ENCODE measurements at places on chromosomes 11 and 22.
A peak's percentile ranks its signal among the peaks of the same experiment; 100 is the strongest.

GRCh38 chr11:103055221-103055890, 36.6 kb downstream of the DCUN1D5 start:
- no peak for DNase-seq

DNA sequence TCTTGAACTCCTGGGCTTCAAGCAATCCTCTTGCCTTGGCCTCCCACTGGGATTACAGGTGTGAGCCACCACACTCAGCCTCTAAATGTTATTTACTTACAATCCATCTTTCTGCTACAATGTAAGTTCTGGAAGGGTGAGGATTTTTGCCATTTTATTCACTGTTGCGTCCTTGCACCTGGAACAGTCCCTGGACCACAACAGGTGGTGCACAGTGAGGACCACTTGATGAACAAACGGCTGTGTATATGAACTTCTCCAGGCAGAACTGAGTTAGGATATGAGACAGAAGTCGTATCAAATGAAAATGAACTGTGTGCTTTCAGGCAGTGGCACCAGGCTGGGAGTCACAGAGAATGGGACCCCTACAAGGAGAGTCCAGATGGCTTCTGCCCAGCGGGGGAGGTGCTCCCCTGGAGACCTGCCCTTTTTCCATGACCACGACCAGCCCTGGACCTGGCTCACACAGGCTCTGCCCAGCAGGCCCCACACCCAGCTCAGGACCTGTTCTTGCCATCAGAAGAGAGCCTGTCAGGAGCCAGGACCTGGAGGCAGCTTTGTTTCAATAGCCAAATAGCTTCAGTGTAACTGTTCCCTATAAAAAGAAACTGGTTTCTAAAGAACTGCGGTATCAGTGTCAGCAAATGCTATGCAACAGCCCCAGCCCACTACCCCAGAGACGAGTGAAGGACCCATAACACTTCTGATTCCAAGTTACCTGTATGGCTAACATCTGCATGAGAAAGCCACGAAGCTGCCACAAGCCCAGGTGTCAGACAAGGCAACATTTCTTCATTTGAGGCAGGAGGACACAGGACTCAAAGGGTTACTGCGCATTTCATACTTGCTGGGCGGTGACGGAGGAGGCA, 104.9 kb downstream of the MICAL3 start:
- no peak for DNase-seq

- DNase-seq, result no peak
Observed at GRCh38 chr22:30348809-30349208, 7.9 kb downstream of the SF3A1 start.

DNA sequence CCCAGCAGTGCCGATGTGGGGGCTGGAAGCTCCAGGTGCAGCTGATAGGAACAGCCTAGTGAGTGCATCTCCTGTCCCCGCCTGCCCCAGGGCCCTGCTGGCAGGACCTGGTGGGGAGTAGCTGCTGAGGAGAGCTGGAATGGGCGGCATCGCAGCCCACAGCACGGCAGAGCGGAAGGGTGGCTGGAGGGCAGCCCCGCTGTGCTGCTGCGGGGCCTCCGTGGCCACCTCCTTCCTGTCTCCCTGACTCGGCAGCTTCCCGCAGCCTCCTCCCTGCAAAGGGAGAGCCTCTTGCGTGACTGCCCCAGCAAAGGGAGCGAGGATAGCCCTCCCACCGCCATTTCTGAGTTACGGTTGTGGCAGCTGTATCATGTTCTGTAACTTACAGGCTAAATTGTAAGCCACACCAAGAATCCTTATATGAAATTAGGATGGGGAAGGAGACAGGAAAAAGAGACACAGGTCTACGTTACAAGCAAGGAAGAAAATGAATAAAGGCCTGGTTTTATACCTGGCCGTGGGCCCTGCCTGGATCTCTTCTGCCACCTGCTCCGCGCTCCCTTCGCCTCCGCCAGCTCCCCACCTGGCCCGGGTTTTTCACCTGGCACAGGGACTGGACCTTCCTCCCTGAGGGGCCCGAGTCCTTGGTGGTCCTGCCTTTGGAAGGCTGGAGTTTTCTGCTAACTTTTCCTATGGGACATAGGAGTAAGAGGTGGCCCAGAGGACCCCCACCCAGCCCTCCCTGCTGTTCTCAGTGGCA, 10.0 kb downstream of the TPCN2 start:
- DNase-seq, result no peak

DNA sequence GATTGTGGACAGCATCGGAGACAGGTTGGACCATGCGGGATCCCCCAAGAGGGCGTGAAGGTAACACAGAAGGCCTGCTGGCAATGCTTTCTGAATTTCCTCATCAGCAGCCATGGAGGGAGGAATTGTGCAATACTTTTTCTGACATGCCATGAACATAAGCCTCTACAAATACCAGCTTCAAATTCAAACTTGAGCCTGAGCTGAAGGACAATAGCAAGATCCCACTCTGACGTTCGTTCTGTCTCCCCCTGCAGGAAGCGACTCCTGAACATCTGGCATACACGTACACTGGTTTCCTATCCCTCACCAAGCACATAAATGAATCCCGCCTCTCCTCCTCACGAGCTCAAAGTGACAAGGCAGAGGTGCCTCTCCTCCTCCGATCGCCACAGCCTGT, 312.2 kb downstream of the BRD1 start:
- no peak for DNase-seq

GRCh38 chr11:17967661-17968060, 45.2 kb downstream of the SERGEF start:
- DNase-seq, result no peak

GRCh38 chr22:20777420-20778177, 3.7 kb downstream of the SERPIND1 start:
- no peak for DNase-seq

DNA sequence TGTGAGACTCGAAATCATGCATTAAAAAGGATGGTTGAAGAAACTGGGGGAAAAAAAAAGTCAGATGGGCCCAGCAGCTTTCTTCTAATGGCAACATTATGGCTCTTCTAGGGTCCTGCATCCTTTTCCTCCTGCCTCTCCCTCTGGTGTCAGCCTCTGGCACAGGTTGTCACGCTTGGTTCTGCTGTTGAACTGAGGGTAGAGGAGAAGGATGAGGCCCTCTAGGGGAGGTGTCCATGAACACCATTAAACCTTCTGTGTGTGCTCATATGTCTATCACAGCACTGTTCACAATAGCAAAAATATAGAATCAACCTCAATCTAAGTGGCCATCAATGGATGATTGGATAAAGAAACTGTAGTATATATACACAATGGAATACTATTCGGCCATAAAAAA, 36.0 kb downstream of the BUD13 start:
- DNase-seq, result no peak

DNA sequence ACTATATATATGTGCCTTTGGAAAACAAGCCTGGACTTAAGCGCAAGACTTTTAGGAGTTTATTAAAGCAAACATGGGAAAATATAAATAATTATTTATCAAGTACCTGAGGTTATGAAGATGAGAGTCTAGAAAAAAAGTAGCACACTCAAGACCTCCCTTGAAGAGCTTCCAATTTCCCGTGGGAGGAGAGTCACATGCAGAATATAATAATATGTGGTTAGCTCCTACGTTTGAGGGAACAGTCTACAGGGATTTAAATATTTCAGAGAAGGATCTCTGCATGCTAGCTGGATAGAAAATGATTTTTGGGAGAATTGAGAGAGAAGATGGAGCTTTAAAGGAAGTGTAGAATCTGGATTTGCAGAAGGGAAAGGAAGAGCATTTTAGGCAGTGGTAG, 183.8 kb downstream of the SWAP70 start:
- no peak for DNase-seq

- no peak for DNase-seq
Observed at GRCh38 chr11:118109231-118109630, 22.5 kb upstream of the SMIM35 start.

DNA sequence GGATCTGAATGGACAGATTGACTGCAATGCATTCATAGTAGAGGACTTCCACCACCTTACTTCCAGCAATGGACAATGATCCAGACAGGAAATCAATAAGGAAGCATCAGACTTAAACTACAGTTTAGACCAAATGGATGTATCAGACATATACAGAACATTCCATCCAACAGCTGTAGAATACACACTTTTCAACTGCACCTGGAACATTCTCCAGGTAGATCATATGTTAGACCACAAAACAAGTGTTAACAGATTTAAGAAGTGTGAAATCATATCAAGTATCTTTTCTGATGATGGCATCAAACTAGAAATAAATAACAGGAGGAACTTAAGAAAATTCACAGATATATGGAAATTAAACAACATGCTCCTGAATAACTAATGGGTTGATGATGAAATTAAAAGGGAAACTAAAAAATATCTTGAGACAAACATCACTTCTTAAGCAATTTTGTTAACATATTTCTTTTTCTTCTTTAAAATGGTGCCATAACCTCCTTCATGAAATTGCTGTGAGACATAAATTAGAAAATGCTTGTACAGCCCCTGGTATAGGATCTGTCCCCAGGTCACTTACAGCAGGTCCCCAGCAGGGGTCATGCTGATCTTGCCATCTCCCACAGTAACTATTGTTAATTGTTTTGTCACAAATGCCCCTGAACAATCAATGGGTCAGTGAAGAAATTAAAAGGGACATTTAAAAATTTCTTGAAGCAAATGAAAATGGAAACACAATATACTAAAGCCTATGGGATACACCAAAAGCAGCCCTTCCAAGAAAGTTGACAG, 100.0 kb upstream of the OR4B1 start:
- DNase-seq, result no peak

DNA sequence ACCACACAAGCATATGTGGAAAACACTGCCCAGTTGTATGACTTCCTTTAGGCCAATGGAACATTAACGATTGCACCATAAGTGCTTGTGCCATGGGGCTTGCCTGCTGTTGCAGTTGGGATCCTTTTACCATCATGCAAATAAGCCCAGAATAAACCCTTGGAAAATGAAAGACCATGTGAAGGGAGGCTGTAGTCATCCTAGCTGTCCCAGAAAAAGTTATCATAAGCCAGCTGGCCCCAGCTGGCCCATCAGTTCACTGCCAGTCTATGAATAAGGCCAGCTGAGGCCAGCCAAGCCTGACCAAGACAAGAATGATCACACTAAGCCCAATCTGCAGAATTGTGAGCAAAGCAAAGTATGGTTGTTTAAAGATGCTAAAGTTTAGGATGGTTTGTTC, 253.9 kb upstream of the ARHGAP20 start:
- no peak for DNase-seq

- DNase-seq, result peak; percentile 88
Observed at GRCh38 chr11:61747192-61747966, 5.1 kb upstream of the MYRF start.

DNA sequence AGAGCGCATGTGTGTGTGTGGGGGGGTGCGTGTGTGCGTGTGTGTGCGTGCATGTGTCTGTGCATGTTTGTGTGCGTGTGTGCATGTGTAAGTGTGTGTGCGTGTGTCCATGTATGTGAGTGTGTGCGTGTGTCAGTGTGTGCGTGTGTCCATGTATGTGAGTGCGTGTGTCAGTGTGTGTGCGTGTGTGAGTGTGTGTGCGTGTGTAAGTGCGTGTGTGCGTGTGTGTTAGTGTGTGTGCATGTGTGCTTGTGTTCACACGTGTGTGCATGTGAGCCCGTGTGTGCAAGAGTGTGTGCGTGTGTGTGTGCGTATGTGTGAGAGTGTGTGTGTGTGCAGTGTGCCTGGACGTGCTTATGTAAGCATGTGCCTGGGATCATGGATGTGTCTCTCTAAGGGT, 14.7 kb upstream of the APOL6 start:
- DNase-seq, result no peak

DNA sequence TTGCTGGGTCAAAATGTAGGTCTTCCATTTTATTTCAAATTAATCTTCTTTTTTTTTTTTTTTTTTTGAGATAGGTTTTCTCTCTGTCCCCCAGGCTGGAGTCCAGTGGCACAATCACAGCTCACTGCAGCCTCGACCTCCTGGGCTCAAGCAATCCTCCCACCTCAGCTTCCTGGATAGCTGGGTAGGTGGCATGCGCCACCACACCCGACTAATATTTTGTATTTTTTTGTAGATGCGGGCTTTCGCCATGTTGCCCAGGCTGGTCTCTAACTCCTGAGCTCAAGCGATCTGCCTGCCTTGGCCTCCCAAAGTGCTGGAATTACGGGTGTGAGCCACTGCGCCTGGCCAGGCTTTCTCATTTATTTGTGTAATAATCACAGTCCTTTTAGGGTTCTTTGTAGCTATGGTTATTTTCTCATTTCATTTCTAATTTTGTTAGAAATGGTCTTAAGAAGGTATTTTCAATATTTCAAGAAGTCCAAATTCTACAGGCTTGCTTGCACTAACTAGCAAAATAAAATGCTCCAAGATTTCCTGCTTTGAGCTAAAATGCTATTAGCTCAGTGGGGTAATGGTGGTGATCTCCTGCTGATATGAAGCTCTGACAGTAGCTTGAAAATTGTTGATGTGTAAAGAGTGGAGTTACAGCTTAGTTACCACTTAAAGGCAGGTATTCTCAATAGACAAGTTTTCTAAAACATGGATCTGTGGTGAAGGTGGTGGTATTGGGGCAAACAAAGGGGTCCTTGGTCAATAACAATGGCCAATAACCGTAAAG, 50.0 kb downstream of the RBX1 start:
- DNase-seq, result no peak

DNA sequence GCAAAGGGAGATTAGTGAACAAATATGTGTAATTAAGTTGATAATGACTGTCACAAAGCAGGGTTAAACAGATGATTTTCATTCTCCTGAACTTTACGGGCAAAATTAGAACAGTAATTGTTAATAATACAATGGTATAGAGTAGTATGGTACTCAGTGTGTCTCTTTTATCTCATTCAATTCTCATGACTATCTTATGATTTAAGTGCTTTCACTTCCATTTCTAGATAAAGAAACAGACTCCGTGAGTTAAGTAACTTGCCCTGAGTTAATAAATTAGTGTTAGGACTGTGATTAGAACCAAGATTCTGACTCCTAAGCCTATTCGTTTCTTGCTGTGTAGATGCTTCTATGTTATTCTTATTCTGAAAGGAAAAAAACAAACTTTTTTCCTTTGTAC, 22.0 kb downstream of the PIH1D2 start:
- no peak for DNase-seq

GRCh38 chr22:19714312-19715187, at the start of gene SEPTIN5:
TSS of gene SEPTIN5 (plus strand) at chr22:19714503. CDS start at chr22:19714589, 86 bp downstream.
- DNase-seq, result no peak

DNA sequence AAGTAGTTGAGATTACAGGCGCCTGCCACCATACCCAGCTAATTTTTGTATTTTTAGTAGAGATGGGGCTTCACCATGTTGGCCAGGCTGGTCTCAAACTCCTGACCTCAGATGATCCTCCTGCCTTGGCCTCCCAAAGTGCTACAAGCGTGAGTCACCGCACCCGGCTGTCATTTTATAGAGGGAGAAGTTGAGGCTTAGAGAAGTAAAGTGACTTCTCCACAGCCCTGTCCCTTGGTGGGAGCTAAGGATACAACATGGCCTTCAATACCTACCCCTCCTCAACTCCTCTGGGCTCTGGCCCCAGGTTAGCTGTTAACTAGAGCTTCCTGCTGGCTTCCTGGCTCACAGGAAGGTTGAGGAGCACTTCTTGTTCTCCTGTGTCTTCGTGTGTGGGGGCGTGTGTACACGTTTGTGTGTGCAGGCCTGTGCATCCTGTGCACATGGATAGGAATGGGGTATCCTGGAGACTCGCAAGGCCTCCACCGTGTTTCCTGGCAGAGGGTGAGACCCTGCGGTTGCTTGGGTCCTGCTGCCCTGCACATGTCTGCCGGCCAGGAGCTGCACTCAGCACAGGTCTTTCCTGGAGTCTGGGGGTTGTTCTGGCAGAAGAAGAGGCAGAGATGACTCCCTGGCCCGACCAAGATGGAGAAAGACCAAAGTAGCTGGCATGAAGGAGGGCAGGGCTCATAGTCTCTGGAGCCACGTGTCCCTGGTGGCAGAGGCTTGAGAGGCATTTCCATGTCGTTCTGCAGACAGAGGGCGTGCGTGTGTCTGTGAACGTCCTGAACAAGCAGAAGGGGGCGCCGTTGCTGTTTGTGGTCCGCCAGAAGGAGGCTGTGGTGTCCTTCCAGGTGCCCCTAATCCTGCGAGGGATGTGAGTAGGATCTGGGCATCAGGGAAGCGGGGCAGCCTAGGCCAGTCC, 2.4 kb downstream of the SIDT2 start:
- peak; percentile 90 for DNase-seq

All from head of caudate nucleus (tissue), 42 donors.